ENCODE measurements at places on chromosomes 5 and 9.
A peak's percentile ranks its signal among the peaks of the same experiment; 100 is the strongest.

DNA sequence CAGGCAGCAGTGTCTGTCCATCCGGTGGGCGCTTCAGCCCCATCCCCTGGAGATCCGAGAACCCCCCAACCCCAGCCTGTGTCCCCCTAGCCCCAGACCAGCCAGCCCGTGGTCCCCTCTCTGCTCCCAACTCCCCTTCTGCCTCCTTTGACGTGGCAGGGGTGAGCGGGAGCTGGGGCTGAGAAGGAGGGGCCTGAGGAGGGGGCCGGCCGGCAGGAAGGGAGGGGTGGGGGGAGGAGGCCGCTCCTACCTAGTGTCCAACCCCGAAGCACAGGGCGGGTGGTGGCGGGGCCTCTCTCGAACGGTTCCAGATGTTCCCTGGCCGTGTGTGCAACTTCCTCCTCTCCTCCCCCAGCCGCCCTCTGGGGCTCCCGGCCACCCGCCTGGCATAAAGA lies 31.0 kb downstream of the GOLGA2 start:
- H3K27me3 ChIP-seq: no peaks in the 10 kb centered on the region
- no peaks in the 10 kb centered on the region for H3K36me3 ChIP-seq
- H3K4me3 ChIP-seq: peak overlapping the region; percentile 29
- H3K4me1 ChIP-seq: peaks cover 17% of the 10 kb centered on the region

- no peak overlapping the region for H3K4me3 ChIP-seq
- no peak overlapping the region for H3K27ac ChIP-seq
- H3K36me3 ChIP-seq: no peaks in the 10 kb centered on the region
- no peaks in the 10 kb centered on the region for H3K4me1 ChIP-seq
Observed at GRCh38 chr5:174418809-174419539, 305.4 kb upstream of the MSX2 start.

- H3K27me3 ChIP-seq: no peaks in the 10 kb centered on the region
- H3K27ac ChIP-seq: no peak overlapping the region
- H3K4me3 ChIP-seq: no peak overlapping the region
- H3K4me1 ChIP-seq: no peaks in the 10 kb centered on the region
- no peaks in the 10 kb centered on the region for H3K36me3 ChIP-seq
Observed at GRCh38 chr5:139869042-139869790, 73.6 kb downstream of the PSD2 start.

- no peaks in the 10 kb centered on the region for H3K4me1 ChIP-seq
- H3K36me3 ChIP-seq: no peaks in the 10 kb centered on the region
Observed at GRCh38 chr9:38079461-38080031, 10.5 kb upstream of the SHB start.

DNA sequence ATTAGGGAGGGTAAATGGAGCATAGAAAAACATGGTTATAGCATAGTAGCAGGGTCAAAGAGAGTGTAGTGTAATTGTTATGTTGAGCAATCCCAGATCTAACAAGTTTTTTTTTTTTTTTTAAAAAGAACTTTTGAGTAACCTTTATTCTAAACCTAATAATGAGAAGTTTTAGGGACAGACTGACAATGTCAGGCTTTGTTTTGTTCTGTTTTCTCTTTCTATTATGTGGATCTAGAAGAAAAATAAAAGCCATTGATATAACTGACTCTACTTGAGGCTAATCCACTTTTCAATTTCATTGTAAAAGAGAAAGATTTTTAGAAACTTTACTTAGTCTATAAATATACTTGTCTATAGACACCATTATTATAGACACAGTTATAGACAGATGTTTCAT lies 200.0 kb downstream of the FAM170A start:
- H3K4me3 ChIP-seq: no peak overlapping the region
- no peak for DNase-seq
- H3K27ac ChIP-seq: no peak overlapping the region
- H3K27me3 ChIP-seq: no peaks in the 10 kb centered on the region
- H3K4me1 ChIP-seq: peaks cover 14% of the 10 kb centered on the region
- no peaks in the 10 kb centered on the region for H3K36me3 ChIP-seq

GRCh38 chr9:2128141-2128540 lies 113.0 kb downstream of the SMARCA2 start:
- H3K36me3 ChIP-seq: peaks cover 16% of the 10 kb centered on the region
- H3K4me3 ChIP-seq: no peak overlapping the region
- H3K27ac ChIP-seq: no peak overlapping the region
- H3K27me3 ChIP-seq: no peaks in the 10 kb centered on the region
- DNase-seq: no peak

DNA sequence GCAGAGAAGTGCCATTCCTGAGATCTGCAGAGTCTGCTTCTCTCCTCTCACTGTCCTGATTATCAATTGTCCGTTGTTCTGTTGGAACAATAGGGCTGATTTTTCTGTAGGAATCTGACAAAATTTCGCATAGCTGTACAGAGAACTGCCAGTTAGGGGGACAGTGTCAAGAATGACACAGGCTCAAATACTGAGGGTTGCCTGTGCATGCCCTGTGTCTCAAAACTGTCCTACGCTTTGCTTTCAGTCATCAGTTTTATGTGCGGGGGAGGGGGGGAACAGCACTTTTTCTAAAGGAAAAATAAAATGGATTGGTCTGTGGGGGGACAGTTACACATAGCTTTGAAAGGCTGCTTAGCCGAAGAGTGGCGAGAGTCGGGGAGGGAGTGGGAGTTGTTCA lies 248.6 kb downstream of the PDZD2 start:
- no peak for DNase-seq
- no peaks in the 10 kb centered on the region for H3K36me3 ChIP-seq
- H3K27me3 ChIP-seq: no peaks in the 10 kb centered on the region
- peaks cover 85% of the 10 kb centered on the region for H3K4me1 ChIP-seq
- H3K4me3 ChIP-seq: no peak overlapping the region
- H3K27ac ChIP-seq: peak overlapping the region; percentile 90

- no peaks in the 10 kb centered on the region for H3K4me1 ChIP-seq
- no peaks in the 10 kb centered on the region for H3K27me3 ChIP-seq
- H3K36me3 ChIP-seq: no peaks in the 10 kb centered on the region
- no peak overlapping the region for H3K4me3 ChIP-seq
Observed at GRCh38 chr5:91053741-91054025, 329.4 kb downstream of the ARRDC3 start.

- H3K4me1 ChIP-seq: peaks cover 22% of the 10 kb centered on the region
- no peak overlapping the region for H3K4me3 ChIP-seq
- H3K27me3 ChIP-seq: no peaks in the 10 kb centered on the region
- H3K27ac ChIP-seq: no peak overlapping the region
- H3K36me3 ChIP-seq: no peaks in the 10 kb centered on the region
Observed at GRCh38 chr5:51376509-51376908, 6.7 kb upstream of the ISL1 start.

DNA sequence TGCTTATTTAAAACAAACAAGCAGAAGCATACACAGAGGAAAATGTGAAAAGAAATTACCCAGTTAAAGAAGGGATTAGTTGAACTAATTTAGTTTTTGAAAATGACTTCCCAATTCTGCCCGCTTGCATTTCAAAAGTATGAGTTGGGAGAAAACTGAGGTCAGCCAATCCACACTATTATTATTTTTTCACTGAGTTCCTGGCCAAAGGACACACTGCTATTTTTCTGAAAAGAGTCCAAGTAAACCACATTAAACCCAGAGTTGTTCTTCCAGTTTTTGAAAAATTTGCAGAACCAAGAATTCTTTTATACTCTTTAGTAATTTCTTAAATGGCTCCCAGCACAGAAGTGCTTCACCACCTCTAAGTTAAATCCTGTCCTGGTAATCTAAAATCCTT lies 7.5 kb downstream of the SMU1 start:
- H3K4me1 ChIP-seq: peaks cover 19% of the 10 kb centered on the region
- H3K4me3 ChIP-seq: no peak overlapping the region
- no peak for DNase-seq
- H3K36me3 ChIP-seq: peaks cover 4% of the 10 kb centered on the region

GRCh38 chr5:132055808-132056609 lies 4.4 kb upstream of the IL3 start:
- DNase-seq: no peak
- H3K4me3 ChIP-seq: no peak overlapping the region
- no peaks in the 10 kb centered on the region for H3K36me3 ChIP-seq
- H3K4me1 ChIP-seq: no peaks in the 10 kb centered on the region
- no peaks in the 10 kb centered on the region for H3K27me3 ChIP-seq

DNA sequence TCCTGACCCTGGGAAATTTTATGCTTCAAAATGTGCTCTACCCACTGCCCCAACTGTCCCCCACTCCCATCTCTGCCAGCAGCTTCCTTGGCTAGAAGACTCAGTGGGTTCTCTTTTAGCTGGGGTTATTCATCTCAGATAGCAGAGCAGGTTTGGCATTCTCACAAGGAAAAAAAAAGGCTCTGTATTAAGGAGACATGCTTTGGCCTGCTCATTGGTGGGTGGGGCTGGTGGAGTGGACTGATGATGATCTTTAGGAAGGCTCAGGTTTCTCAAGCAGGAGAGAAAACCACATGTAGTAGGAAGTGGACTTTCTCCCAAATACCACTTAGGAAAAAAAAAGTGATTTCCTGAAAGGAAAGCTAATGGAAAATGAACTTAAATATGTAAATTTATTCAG lies 279.2 kb upstream of the ZNF462 start:
- no peak overlapping the region for H3K27ac ChIP-seq
- no peaks in the 10 kb centered on the region for H3K4me1 ChIP-seq
- no peak for DNase-seq
- no peak overlapping the region for H3K4me3 ChIP-seq

DNA sequence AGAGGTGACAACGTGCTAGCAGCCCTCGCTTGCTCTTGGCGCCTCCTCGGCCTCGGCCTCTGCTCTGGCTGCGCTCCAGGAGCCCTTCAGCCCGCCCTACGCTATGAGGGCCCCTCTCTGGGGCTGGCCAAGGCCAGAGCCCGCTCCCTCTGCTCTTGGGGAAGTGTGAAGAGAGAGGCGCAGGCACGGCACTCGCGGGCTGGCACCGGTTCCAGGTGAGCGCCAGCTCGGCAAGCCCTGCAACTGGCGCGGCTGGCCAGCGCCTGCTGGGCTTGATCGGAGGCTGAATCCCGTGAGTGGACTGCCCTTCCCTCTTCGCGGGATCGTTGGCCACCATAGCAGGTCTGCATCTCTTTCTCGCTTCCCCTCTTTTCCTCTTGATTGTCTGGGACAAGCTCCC lies 298.0 kb upstream of the PTPRD start:
- H3K36me3 ChIP-seq: no peaks in the 10 kb centered on the region
- H3K4me1 ChIP-seq: no peaks in the 10 kb centered on the region
- no peak overlapping the region for H3K4me3 ChIP-seq
- no peak for DNase-seq
- no peak overlapping the region for H3K27ac ChIP-seq

GRCh38 chr9:33172256-33173238 lies 5.4 kb upstream of the B4GALT1 start:
- H3K4me3 ChIP-seq: no peak overlapping the region
- no peaks in the 10 kb centered on the region for H3K27me3 ChIP-seq
- DNase-seq: no peak
- no peak overlapping the region for H3K27ac ChIP-seq

GRCh38 chr5:68648944-68649857 lies 433.6 kb downstream of the PIK3R1 start:
- no peak overlapping the region for H3K27ac ChIP-seq
- H3K4me3 ChIP-seq: no peak overlapping the region
- no peak for DNase-seq
- H3K36me3 ChIP-seq: no peaks in the 10 kb centered on the region

DNA sequence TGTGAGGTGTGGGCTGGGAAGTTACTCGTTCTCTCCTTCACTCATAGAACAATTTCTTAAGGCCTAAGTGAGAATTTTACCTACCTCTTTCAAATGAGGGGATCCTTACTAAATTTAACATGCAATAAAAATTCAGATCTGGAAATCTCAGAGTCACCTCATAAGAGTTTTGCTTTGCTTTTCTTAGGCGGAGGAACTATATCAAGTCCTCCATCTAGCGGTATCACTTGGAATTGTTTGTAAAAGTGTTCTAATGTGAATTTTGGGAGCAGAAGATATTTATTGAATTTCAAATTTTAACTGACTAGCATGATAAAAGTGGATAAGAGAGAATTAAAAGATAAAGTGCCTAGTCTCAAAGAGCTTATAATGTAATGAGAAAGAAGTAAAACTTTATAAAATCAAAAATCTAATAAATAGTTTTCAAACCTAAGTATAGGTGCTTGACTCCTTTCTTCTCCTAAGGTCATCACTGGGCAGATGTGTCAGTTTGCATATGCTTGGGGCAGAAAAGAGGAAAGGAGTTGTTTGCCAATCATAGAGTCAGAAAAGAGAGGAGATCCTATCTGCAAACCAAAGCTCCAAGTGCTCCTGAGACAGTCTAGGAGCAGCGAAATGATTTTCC lies 145.7 kb upstream of the DAB2 start:
- no peak overlapping the region for H3K27ac ChIP-seq
- H3K4me3 ChIP-seq: no peak overlapping the region
- no peaks in the 10 kb centered on the region for H3K27me3 ChIP-seq
- no peak for DNase-seq

GRCh38 chr9:130886981-130887380 lies 9.6 kb downstream of the QRFP start:
- no peaks in the 10 kb centered on the region for H3K4me1 ChIP-seq
- DNase-seq: no peak
- no peak overlapping the region for H3K27ac ChIP-seq
- no peak overlapping the region for H3K4me3 ChIP-seq

GRCh38 chr9:70165006-70165602 lies 93.7 kb upstream of the SMC5 start:
- H3K36me3 ChIP-seq: no peaks in the 10 kb centered on the region
- H3K27me3 ChIP-seq: no peaks in the 10 kb centered on the region
- H3K27ac ChIP-seq: no peak overlapping the region
- H3K4me1 ChIP-seq: no peaks in the 10 kb centered on the region

GRCh38 chr5:145510324-145510723 lies 324.8 kb downstream of the PRELID2 start:
- no peak for DNase-seq
- H3K4me3 ChIP-seq: no peak overlapping the region
- H3K36me3 ChIP-seq: no peaks in the 10 kb centered on the region
- no peaks in the 10 kb centered on the region for H3K4me1 ChIP-seq
- H3K27ac ChIP-seq: no peak overlapping the region
- no peaks in the 10 kb centered on the region for H3K27me3 ChIP-seq

- H3K27me3 ChIP-seq: no peaks in the 10 kb centered on the region
- H3K4me1 ChIP-seq: no peaks in the 10 kb centered on the region
- H3K36me3 ChIP-seq: no peaks in the 10 kb centered on the region
- DNase-seq: no peak
- H3K27ac ChIP-seq: no peak overlapping the region
- H3K4me3 ChIP-seq: no peak overlapping the region
Observed at GRCh38 chr5:170092455-170093101, 13.1 kb upstream of the FOXI1 start.

DNA sequence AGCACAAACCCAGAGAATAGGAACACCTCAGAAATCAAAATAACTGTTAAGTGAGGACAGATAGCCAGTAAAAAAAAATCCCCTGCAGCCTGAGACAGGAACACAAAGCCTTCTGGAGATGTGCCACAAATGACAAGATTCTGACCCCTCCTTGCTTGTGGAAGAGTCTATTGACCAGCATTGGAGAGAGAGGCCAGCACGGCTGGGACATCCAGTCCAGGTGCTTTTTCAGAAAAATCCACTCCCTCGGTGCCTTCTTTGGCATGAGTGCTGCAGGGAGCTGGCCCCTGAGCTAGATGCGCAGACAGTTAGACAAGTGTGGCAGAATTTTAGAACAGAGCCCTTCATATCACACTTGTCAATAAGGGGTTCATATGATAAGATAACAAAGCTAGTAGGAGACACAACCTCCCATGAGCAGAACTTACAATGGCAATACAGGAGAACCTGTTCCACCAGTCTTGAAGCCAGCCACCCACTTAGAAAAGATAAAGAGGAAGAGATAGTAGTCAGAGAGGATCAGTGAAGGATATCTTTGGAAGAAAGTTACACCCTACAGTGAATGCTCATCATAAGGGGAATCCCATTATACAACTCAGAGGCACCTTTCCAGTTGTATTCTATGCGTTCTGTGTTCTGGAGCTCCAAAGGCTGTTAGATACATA lies 298.4 kb downstream of the TLE1 start:
- H3K27me3 ChIP-seq: no peaks in the 10 kb centered on the region
- no peak overlapping the region for H3K27ac ChIP-seq
- H3K36me3 ChIP-seq: no peaks in the 10 kb centered on the region
- no peak overlapping the region for H3K4me3 ChIP-seq
